ENCODE measurements at places on chromosomes 11 and 22.

GRCh38 chr11:123239191-123240150, 44.4 kb upstream of the CLMP start:
- no peak for DNase-seq

GRCh38 chr22:44426981-44427380, 71.1 kb downstream of the RTL6 start:
- DNase-seq: no peak

GRCh38 chr11:9573775-9574621, 528 bp downstream of the WEE1 start:
- no peak for DNase-seq

- no peak for DNase-seq
Observed at GRCh38 chr11:78203184-78203583, 14.5 kb downstream of the USP35 start.

- no peak for DNase-seq
Observed at GRCh38 chr11:7088921-7089320, at the start of gene RBMXL2. Gene RBMXL2, plus strand, starts transcription at chr11:7088998. Its CDS starts 123 bp downstream, at chr11:7089121.

GRCh38 chr11:55324500-55324899, 18.5 kb upstream of the OR4A16 start:
- no peak for DNase-seq

DNA sequence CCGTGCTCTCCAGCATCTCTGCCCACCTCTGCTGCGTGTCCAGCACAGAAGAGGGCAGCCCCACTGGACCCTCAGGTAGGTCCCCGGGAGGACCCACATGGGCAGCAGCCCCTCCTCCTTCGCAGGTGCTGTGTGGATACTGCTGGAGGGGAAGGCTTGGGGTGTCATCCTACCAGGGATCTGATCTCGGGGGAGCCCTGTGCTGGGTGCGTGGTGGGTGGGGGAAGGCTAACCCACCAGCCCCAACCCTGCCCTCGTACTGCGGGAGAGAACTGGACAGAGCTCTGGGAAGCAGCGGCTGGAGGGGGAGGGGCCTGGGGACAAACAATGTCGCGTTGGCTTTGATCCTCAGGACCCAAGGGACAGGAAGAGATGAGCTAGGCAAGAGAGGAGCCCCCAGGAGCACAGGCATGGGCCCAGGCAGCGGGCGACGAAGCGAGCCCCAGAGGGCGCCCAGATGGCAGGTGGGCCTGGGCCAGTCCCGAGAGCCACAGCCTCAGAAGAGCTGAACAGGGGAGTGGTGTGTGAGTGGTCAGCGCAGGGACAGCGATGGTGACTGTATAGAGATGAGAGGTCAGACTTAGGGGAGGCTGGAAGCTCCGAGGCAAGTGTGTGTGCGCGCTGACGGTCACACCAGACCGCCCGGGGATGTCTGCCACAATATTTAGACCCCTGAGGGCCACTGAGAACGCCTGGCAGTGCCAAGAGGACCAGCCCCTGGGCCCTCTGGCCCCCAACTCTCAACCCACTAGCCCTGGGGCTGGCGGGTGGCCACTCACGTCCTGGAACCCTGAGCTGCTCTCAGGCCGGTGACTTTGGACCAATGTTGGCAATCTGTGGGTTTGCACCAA, 1.4 kb upstream of the PIM3 start:
- DNase-seq: no peak

Measured in stimulated activated CD8-positive, alpha-beta memory T cell treated with anti-CD3 and anti-CD28 coated beads, Interleukin-4, amount 100 ng/mL, for 24 hours (primary cell).